ENCODE measurements at places on chromosomes 2 and 18. TPM values are rescaled to one million over a fixed set of nuclear protein-coding genes. Genes with fewer than 3 reads are reported as not detected.

GRCh38 chr2:15242936-15243461 lies 318.1 kb downstream of the NBAS start:
- no peak for DNase-seq

GRCh38 chr18:10403708-10404107 lies 50.7 kb upstream of the APCDD1 start:
- no peak for DNase-seq

Gene ABCB11
- polyA plus RNA-seq: not detected

DNA sequence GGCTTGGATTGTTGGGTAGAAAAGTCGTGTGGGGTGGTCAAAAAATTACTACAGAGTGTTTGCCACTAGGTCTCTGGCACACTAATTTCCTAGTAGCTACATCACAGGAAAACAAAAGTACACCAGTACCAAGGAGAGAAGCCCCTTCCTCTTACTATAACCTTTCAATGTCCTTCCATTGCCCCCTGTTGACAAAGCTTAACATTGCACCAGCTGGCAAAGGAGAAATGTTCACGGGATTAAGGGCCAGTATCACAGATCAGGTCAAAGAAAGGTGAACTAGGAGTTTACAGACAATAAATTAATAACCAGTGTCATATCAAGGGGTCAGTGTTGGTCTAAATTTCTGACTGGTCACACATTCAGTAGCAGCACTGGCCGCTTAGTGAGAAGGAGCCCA lies 1139.6 kb upstream of the FAM98A start:
- DNase-seq: no peak

Gene CCT4
- 37.0 TPM for polyA plus RNA-seq

DNA sequence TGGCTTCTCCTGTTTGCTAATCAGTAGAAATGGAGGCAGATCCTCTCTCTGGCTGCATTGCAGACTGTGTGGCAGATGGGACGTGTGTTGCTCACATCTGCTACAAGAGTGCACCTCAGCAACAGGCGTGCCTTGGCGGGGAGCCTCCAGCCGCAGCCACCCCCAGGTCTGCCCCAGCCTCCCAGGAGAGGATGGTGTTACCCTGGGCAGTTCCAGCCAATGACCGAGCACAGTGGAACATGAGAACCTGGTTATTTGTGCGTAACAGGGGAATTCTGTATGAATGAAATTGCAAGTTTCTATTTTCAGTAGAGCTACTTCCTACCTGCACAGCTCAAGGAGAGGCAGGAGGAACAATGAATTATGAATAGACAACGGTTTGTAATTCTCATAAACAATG lies 130.6 kb upstream of the CBLN2 start:
- DNase-seq: no peak

DNA sequence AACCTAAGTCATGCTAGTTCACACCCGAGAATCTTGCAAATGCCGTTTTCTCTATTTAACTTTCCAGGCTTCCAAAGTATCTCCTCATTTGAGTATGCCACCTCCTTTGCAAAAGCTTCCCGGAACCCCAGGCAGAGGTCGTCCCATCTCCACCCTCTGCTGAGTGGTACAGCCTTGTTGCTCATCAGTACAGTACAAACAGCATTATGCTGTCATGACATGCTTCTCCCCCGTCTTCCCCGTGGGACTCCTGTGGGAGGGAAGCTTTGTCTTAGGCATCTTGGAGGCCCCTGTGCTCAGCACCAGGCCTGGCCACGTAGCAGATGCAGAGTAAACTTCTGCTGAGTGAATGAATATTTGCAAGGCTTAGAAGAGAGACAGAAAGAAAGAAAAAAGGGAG lies 102.7 kb downstream of the CDCA7 start:
- DNase-seq: no peak

All from small intestine (tissue), 16 donors.